ENCODE measurements at places on chromosomes 5 and 9.

DNA sequence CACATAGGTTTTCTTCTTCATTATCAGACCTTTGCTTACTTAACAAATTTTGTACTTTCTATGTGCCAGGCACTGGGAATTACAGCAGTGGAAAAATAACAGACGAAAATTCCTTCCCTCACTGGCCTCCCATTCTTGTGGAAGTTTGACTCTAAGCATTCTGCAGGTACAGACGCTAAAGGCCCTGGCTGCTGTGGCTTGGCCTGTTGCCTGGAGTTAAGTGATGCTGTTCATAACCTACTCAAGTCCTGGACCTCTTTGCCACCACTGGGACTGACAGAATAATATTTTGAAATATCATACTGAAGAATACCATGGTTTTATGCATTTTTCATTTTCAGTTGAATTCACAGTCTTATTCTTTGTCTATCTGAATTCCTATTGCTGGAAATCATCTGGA is 97.3 kb upstream of the SPATA31C2 start:
- DNase-seq = no peak

GRCh38 chr9:129005336-129005997 is 22.7 kb downstream of the SH3GLB2 start:
- no peak for DNase-seq

DNA sequence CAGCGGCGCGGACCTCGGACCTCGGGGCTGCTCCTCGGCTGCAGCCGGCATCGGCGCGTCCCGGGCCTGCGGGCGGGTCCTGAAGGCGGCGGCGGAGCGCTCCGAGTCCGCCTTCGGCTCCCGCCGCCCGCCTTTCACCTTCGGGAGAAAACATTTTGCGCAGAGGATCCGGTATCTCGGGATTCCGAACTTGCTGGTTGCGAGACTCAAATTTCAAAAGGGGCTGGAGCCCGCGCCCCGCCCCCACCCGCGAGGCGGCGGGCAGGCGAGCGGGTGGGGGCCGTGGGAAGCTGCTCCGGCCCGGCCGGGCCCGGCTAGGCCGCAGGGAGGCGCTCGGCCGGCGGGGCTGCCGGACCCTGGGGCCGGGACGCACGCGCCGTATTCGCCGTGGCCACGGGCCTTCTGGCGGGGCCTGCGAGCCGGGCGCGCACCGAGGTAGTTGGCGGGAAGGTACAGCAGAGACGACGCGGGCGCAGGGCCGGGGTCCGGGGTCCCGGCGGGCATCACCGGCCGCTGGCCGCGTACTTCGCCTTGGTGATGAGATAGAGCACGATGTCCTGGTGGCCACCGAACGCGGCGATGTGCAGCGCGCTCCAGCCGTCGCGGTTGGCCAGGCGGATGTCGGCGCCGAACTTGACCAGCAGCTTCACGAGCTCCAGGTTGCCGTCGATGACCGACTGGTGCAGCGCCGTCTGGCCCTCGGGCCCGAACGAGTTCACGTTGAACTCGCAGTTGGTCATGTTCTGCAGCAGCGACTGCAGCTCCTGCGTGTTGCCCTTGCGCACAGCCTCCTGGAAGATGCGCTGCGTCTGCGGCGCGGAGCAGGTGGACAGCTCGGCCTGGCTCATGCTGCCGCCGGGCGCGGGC is 757 bp downstream of the NRARP start:
- no peak for DNase-seq

DNA sequence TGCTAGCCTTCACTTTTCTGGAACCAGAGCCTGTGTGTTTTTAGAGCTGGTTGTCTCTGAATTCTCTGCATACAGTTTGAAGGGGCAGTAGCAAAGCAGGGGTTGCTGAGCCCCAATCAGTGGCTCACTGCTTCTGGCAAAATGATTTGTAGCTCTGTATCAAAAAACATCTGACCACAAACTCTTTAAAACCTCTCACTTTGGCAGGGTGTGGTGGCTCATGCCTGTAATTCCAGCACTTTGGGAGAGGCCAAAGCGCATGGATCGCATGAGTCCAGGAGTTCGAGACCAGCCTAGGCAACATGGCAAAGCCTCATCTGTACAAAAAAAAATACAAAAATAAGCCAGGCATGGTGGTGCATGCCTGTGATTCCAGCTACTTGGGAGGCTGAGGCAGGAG is 28.3 kb upstream of the APC start:
- no peak for DNase-seq

GRCh38 chr9:132005899-132006298 is 73.8 kb downstream of the MED27 start:
- DNase-seq = no peak

DNA sequence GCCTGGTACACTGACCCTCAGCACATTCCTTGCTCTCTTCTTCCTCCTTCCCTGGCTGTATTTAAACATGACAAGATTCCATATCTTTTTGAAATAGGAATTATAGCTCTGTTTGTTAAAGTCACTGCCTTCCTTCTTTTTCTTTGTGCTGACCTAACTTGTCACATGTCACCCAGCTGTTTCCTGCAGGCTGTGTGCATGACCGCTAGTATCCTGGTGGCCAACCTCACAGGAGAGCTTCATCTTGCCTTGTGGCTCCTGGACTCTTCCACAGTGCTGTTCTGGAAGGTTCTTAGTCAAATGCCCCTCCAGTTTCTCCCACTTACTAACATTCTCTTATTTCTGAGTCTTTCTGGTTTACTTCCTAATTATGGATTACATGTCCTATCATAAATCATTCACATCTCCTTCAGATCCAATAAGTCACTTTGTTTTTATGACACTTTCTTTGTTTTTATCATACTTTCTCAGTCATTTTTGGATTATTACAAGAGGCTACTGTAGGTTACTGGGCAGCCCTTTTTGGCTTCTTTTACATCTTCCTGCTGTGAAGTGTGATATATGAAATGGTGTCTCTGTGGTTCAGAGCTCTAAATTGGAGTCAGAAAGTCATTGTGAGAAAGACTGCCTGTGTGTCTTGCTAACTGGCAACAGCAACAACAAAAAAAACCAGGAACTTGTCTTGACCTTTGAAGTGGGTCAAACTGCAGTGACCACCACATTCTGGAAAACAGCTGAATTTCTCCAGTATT is 463.6 kb upstream of the DAP start:
- DNase-seq = peak; percentile 49

DNA sequence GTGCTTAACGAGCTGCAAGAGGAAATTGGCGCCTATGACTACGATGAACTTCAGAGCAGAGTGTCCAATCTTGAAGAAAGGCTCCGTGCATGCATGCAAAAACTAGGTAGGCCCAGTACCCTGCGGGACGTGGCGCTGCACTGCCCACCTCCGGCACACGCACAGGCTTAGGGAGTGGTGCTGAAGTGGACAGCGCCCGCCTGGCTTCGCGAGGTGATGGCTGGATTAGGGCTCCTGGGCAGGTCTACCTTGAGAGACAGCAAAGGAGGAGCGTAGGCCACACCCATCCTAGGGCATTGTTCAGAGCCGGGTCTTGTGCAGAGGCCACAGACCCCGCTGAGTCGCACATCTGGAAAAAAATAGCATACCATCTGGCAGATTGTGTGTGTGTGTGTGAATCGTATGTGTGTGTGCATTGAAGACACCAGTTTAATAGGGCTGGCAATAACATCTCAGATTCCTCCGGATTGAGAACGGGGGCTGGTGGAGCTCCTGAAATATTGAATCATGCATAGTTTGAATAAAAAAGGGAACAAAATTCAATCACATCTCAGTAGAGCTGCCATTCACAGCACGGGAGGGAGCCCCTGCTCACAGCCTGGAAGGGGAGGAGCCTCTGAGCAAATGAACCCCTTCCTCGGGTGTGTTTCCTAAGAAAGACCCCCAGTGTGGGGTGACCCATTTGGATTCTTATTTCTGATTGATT is 11.1 kb downstream of the OLFM1 start:
- no peak for DNase-seq

DNA sequence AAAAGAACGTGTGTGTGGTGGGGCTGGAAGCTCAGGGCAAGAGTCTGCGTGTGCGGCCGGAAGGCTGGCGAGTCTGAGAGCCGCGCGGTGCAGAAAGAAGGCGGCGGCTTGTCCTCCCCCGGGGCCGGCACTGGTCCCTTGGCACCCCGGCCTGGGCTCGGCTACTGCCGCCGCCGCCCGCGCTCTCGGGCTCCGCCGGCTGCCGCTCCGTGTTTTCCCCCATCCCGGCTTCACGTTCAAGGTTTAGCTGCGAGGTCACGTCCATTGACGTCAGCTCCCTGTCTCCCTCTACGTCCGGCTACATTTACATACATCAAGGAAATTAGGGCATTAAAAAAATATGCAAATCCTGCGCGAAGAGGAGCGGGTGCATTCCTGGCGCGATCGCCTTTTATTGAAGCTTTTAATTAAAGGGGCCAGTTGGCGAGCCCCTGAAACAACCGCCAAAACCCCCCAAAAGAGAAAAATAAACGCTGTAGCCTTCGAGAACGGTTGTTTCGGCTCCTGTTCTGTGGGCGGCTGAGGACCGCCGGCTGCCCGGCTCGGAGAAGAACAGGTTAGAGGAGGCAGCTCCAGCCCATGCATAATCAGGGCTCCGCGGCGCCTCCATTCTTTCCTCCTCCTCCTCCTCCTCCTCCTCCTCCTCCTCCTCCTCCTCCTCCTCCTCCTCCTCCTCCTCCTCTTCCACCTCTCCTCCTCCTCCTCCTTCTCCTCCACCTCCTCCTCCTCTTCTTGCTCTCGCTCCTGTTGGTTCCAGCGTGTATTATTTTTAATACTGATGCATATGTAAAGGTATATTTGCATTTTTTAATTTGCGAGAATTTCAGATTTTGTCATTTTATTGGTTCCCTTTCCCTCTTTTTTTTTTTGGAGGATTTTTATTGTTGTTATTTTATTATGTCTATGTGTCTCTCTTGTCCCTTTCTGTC is 207.0 kb downstream of the MEF2C start:
- no peak for DNase-seq

- DNase-seq = no peak
These were observed 1388.3 kb upstream of the ACO1 start for GRCh38 chr9:30995956-30996738.

DNA sequence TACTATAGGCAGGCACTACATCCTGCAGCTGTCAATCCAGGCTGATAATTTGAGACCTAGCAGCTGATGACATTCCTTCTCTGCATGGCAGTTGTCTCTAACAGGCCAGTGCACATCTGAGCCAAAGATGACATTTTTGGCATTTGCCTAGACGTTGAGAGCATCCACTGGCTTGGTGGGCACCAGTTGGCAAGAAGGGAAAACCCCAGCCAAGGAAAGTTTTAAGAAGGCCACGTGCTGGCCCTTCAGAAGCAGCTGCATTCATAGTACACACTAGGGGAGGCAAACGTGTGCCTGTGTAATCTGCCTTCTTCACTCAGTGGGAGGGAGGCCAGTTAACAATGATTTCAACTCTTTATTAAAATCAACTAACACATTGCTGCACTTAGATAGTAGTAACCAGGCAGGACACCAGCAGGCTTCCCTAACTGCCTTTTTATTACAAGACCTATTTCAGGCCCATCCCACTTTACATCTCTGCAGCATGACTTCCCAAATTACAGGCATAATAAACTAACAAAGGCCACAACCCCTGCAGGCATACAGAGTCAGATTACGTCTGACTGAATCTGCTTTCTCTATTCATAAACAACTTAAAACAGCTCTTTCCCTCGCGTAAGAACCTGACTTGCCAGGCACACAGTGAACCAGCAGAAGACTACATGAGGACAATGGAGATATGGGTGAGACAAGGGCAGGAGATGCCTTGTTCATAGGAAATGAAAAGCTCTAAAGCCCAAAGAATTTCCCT is 576.3 kb downstream of the PDE4D start:
- no peak for DNase-seq

Data from hematopoietic multipotent progenitor cell (in vitro differentiated cells).